ENCODE measurements at places on chromosomes 2 and 18.

- no peak for DNase-seq
Measured at GRCh38 chr18:43805646-43806194, 528.4 kb upstream of the SYT4 start.

- no peak for DNase-seq
Measured at GRCh38 chr2:66526180-66526579, 91.3 kb downstream of the MEIS1 start.

GRCh38 chr2:218711550-218711929 lies 905 bp downstream of the TTLL4 start:
- no peak for DNase-seq

GRCh38 chr2:237603718-237604362 lies 13.3 kb upstream of the RAB17 start:
- DNase-seq = no peak

GRCh38 chr2:120317916-120318315 lies 28.0 kb upstream of the INHBB start:
- DNase-seq = no peak

- DNase-seq = no peak
Measured at GRCh38 chr18:22170421-22171257, 1.2 kb downstream of the GATA6 start.

DNA sequence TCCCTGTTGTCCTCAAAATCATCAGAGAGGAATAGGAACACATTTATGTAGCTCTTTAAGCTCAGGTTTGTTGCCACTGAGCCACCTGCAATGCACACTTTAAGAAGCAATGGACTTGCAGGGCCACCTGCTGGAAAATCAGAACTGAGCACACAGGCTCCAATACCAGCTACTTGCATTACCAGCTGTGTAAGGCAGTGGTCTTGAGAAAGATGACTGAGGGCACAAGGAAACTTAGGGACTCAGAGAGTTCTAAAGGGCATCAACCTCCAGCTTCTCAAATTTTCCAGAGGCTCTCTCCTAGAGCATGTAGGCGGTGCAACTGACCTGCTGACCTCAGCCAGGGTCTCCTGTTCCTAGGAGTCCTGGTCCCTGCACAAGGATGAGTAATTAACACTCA lies 2.5 kb upstream of the CNDP2 start:
- no peak for DNase-seq

GRCh38 chr2:57893786-57894185 lies 152.8 kb upstream of the VRK2 start:
- DNase-seq = no peak

- DNase-seq = no peak
Measured at GRCh38 chr2:217934321-217935131, 68.3 kb downstream of the TNS1 start.

- DNase-seq = no peak
Measured at GRCh38 chr2:171726847-171727450, 39.7 kb downstream of the DYNC1I2 start.

DNA sequence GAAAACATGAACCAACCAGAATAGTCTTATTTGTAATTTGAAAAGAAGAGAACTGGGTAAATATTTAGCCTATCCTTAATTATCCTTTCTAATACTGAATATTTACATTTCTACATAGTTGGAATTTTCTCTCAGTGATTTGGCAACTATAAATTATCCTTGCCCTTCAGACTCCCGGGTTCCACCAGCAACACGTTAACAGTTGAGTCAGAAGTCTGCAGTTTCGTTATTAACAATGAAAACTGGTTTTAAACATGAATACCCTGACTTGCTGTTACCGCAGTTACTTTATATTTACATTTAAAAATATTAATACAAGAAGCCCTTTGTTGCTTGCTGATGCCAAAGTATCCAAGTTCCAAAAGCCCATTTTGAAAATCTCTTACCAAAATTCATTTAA lies 673.0 kb downstream of the ARHGAP15 start:
- no peak for DNase-seq

GRCh38 chr2:99031481-99031880 lies 95.5 kb upstream of the CRACDL start:
- no peak for DNase-seq

GRCh38 chr2:120878970-120879369 lies 143.3 kb downstream of the GLI2 start:
- no peak for DNase-seq

DNA sequence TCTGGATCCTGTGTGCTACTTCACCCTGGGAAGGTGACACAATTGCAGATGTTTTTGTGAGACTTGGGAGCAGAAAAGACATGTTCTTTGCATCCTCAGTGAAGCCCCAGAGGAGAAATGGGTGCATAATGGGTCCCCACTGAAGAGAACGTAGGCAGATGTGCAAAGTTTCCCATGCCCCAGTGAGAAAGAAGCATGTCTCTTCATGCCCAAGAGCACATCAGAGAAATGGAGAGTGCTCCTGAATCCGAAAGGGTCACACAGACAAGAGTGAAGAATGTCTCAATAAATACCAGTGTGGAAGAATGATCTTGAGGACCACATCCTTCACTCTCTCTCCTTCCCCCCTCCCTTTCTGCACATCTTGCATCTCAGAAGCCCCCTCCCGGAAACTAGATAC lies 167.7 kb downstream of the TMEM247 start:
- DNase-seq = no peak

DNA sequence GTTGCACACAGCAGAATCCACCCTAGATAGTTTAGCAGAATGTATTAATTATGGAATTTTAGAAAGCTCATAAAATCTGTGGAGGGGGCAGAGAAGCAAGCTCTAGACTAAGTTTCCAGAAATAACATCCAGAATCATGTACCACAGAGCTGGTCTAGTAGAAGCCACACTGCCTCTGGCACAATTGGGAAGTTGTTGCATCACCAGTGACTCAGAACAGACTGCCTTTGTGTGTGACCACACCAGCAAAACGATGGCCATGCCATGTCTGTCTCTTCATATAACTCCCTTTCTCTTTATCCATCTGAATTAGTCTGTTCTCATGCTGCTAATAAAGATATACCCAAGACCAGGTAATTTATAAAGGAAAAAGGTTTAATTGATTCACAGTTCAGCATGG lies 158.9 kb downstream of the CCDC148 start:
- no peak for DNase-seq

DNA sequence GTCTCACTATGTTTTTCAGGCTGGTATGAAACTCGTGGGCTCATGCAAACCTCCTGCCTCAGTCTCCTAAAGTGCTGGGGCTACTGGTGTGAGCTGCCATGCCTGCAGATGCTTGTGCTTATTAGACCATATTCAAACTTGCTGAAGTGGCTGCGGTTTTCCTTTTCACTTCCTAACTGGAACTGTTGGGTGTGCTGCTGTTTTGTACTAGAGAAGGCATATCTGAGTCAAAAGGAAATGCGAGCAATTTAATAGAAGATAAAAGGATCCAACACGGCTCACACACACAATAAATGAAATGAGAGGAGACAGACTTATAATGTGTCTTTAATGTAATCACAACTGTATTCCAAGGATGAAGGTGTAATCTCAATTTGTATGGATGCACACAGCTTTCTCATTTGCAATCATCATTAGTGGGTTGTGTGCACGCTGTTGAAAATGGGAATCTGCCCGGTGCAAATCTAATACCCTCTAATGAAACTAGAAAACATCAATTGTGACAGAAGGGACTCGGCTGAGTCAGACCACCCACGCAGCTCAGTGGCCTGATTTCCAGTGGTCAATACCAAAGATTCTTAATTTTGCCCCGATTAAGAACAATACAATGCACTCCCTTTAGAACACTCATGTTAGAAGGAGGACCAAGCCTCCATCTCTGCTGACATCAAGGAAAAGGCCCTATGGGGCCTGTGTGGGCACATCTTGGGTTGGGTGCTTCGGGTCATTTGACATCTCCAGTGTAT lies 532.7 kb downstream of the TDRD15 start:
- no peak for DNase-seq

DNA sequence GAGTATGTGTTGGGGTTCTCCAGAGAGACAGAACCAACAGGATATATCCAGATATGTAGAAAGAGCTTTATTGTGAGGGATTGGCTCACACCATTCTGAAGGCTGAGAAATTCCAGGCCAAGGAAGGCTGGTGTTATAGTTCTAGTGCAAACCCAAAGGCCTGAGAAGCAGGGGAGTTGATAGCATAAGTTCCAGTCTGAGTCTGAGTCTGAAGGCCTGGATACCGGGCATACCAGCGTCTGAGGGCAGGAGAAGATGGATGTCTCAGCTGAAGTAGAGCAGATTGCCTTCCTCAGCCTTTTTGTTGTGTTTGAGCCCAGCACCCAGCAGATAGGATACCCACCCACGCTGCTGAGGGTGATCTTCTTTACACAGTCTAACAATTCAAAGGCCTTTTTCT lies 211.7 kb upstream of the RASGRP3 start:
- no peak for DNase-seq

DNA sequence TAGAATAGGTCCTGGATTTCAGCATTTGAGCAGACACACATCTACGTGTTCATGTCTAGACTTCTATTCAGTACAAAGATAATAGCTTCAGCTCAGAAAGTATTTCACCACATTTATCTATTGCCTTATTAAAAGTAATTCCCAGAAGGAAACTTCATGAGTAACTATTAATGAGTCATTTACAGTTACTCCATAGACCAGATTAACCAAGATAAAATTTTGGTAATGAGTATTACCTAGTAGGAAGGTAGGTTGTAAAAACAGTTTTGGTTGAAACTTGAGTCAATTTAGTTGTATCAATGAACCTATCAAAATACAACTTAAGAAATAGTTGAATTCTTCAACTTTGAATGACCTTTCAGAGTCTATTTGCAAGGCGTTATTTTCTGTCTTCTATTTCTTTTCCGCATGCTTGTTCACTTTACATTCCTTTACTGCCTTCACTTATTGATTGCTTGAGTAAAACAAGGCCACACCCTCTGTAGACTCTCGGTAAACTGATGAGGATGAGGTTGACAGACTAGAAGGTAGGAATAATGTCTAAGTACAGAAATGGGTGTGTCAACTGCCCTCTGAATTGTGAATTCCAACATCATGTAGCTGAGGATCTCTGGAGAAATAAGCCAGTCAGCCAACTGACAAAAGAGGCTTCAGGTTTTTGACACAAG lies 1165.6 kb upstream of the ZEB2 start:
- no peak for DNase-seq

- DNase-seq = no peak
Measured at GRCh38 chr2:215019521-215020145, 118.8 kb downstream of the ABCA12 start.

DNA sequence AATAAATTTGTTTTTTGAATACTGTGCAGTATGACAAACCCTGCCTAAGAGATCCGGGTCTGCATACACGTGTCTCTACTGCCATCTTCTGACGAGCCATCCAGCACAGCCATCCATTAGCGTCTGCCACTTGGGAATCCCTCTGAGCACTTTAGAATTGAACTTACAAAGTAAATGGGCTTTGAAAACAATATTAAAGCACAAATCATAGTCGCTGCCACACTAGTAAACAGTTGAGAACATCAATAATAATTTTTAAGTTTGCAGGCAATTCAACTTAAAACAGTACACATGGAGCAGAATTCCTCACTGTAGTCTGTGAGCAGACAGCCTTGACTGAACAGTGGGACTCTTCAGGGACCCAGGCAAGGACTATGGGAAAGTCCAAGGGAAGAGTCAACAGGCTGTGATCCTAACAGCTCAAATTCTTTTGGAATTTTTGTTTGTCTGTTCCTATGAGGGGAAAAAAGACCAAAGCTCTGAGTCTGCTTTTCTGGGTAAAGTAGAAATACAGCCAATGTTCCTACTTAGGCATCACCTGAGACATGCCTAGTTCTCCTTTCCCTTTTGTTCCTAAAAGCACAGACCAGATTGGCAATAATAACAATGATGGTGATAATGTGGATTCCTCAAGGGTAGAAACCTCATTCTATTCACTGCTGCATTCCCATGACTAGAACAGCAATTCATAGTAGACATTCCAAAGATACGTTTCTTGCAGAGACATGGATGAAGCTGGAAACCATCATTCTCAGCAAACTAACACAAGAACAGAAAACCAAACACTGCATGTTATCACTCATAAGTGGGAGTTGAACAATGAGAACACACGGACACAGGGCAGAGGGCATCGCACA lies 92.9 kb downstream of the MREG start:
- no peak for DNase-seq

DNA sequence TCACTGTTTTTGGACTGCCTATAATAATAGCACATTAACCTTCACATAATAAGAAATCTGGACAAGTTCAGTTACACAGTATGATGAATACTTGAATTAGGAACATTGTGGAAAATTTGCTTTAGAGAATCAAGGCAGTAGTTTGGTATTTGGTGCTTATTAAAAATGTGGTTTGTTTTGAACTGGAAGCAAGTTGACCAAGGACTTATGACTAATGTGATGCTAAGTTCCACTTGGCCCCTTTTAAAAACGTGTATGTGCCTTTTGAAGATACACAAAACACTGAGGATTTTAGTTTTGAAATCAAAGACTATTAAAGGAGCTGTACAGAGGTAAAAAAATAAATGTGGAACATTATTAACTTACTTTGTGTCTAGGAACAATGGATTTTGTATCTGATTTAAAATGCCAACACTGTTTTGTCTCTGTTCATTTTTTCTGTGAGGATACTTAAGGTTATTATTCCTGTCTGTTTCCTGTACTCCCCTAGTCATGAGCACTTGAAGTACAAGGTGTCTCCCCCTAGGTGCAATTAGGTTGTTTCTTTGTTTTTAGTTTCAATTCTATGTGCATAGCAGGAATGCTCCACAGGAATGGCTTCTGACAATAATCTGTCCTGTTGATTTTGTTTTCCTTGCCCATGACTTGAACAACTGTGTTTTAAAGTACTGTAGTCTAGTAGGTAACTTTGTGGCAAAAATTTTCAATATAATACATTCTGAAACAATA lies 49.6 kb upstream of the PTH2R start:
- no peak for DNase-seq

DNA sequence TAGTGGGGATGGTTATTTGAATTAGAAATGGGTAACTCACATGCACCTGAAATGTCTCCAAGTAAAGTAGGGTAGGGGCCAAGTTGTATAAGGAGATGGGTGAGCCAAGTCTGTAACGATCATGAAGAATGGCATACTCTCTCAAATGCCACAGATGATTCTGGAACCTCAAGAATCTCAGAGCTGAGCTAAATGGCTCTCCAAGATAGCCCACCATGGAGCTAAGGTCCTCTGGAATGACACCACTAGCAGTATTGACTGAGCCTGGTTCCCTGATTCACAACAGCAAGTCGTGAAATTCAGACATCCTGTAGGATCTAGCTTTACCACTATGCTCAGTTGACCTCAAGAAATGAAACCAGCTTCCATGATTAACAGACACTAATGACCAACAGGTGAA lies 115.9 kb upstream of the EPAS1 start:
- DNase-seq = no peak

GRCh38 chr2:94956797-94957391 lies 68.6 kb upstream of the MAL start:
- DNase-seq = no peak

- no peak for DNase-seq
Measured at GRCh38 chr2:206323486-206323885, 49.0 kb downstream of the ZDBF2 start.

DNA sequence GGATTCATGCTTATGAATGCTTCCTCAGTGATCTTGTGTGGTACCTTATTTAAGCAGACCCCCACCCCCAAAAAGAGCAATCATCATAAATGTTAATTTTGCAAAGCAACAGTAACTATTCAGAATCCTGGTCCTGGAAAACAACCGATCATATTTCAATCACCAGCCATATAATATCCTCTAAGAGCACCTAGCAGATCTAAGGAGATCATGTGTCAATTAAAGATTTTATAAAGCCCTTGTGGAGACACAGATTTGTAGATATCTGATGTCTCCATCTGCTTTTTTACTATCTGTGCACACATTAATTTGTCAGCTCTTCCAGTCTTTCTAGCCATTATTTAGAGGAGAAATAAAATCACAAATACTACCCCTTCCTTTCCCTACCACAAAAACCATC lies 423.7 kb downstream of the TGIF1 start:
- no peak for DNase-seq

- no peak for DNase-seq
Measured at GRCh38 chr18:30988440-30988839, 54.1 kb downstream of the DSC3 start.
